ENCODE measurements at places on chromosomes 11 and 22.

DNA sequence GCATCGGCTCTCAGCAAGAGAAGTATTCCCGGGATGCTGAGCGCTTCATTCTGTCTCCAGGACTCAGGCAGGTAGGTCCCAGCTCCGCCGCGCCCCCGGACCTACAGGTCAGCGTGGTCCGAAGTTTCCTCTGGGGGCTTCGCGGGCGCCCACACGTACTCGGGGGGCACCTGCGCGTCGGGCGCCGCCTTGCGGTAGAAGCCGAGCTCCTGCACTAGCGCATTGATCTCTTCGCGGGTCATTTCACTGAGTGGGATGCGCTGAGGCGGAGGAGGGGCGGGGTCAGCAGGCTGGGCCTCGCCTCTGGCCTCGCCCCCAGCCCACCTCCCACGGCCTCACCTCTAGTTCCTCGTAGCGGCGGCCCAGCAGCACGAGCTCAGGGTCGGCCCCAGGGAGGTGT lies 2.5 kb downstream of the SELENOM start:
- DNase-seq: no peak

DNA sequence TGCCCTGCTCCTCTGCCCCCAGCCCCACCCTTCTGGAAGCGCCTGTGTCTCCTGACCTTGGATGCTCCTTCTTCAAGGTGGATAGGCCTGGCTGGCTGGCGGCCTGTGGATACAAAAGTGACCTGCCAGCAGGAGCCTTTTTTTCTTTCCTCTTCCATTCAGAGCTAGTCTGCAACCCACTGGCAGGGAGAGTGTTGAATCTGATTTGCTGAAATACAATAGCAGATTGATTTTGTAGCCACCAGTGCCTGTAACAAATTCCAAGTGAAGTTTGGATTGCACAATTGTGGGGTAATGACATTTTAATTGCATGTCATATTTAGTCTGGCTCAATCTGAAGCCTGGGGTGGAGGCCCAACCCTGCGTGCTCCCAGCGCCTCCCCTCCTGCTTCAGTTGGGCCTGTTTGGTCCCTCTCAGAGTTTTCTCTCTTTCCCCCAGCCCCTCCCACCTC lies 97.2 kb downstream of the GRIK4 start:
- DNase-seq: no peak

- no peak for DNase-seq
Measured at GRCh38 chr11:119051440-119052162, 5.4 kb downstream of the HYOU1 start.

- no peak for DNase-seq
Measured at GRCh38 chr11:96474263-96474662, 84.5 kb downstream of the JRKL start.

DNA sequence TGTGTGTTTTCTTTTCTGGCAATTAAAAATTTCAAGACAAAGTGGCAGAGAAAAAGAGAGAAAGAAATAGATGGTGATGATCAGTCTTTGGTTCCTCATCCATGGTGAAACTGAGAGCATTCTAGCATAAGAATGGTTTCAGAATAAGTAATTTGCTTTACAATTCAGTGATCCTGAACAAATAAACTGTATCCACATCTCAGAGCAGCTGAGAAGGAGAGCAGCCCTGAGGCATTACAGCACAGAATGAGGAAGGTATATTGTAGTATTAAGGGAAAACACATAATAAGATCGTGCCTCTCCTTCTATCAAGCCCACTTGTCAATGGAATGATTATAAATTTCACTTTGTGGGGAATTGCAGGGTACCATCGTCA lies 17.4 kb downstream of the LUZP2 start:
- DNase-seq: no peak

DNA sequence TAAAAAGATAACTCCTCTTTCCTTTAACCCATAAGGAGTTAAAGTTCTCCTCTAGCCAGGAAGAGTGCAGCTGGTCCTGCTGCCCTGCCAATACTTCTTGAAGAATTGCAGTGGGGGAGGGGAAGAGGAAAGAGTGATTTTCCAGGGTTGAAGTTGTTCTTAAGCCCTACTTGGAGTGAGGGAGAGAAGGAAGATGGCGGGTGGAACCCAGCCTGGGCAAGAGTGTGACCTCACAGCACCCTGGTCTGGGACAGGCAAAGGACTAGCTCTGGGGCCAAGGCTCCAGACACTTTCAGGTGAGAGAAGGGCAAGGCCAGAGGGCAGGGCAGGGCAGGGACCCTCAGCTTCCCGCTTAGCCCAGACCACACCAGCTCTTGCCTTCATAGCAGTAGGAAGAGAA lies 6.6 kb downstream of the TNKS1BP1 start:
- DNase-seq: no peak

Measured in nucleus accumbens (tissue), 56 donors.